ENCODE measurements at places on chromosomes 3 and 15.

DNA sequence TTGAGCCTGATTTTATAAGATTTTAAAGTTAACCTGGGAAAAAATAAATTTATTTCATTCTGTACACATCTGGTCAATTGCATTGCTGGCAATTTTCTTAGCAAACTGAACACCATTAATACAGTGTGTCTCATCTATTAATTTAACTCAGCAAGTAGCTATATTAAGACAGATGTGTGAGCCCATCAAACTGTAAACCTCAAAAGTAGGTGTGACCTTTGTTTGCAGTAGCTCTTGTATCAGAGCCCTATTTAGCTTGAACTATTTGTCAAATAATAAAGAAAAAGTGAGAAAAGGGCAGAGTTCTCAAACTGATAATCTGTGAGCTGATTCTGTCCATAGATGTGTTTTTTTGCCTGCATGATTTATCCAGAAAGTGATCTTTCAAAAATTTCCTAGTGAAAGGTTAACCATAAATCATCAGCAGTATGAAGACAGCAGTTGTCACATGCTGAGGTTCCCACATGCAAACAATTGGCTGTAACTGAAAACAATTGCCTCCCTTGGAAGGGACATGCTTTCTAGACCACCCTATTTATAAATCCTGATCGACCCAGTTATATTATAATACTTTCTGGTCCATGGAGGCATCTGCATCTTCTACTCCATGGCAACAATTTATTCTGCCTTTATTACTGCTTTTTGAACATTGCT is 646.5 kb downstream of the NSUN3 start:
- no peak for DNase-seq

DNA sequence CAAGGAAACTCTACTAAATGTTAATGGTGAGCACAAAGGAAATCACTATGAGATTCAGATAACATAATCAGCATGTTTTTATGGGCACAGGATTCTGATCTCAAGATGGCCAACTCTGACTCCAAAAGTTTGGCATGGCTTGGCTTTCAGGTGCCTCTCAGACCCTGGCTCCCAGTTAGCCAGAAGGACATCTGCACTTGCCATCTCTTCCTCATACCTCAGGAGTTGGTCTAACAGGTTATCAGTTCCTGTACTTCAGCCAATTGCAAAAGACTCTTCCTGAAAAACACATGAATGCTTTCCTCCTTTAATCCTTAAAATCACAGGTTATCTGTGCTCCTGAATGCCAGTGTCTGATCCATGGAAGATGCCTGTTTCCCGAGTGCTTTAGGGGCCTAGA is 25.0 kb downstream of the TMPRSS7 start:
- no peak for DNase-seq

DNA sequence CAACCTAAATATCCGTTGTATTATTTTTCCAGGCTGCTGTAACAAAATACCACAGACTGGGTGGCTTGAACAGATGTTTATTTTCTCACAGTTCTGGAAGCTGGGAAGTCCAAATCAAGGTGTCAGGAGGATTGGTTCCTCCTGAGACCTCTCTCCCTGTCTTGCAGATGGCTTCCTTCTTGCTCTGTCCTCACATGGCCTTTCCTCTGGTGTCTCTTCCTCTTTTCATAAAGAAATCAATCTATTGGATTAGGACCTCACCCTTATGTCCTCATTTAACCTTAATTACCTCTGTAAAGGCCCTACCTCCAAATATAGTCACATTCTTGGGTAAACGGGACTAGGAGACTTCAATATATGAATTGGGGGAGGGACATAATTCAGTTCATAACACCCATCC is 89.2 kb upstream of the PLCL2 start:
- no peak for DNase-seq

GRCh38 chr3:40043444-40043755 is 234.0 kb downstream of the MYRIP start:
- no peak for DNase-seq

- no peak for DNase-seq
Observed at GRCh38 chr3:148729476-148730055, 31.9 kb downstream of the AGTR1 start.

DNA sequence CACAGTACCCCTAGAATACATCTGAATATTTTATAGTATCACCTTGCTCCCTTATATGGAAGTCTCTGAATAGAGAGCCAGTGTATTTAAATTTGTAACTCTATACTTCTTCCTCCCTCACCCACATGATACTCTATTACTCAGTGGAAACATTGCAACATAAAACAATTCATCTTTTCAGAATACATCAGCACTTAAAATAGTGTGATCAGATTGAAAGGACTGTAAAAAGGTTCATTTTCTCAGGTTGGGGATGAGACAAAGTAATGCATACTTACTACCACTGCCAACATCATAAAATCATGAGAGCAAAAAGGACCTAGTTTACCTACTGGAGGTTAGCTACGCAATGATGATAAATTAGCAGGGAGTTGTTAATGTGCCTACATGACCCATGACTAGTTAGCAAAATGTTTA is 13.8 kb upstream of the THRB start:
- no peak for DNase-seq

DNA sequence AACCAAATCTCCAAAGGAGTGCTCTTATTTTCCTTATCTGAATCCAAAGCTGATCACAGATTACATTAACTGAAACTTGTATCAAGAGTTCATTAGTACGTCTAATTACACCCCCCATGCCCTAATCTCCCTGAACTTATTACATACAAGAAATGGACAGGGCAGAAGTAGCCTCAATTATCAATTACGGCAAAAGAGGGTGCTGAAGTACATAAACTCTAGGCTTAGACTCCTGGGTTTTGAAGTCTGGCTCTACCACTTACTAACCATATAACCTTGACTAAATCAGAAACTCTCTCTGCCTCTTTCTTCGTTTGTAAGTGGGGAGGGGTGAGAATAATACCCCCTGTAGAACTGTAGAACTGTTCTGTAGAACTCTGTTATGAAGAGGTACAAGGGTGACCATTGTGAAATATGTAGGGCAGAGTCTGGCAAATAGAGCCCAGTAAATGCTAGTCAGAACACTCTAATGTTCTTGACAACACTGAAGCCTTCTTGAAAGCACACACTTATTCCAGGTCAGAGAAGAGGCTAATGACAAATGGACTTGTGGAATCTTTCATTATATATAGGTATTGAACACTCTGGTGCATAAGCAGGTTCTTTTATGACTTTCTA is 19.6 kb upstream of the OR5K4 start:
- peak; percentile 12 for DNase-seq

Measured in activated gamma-delta T cell treated with Interleukin-2 at 50 U/mL for 16 hours (primary cell).